Lower lobe of right lung (tissue), 2 donors: ENCODE measurements at places on chromosomes 3 and 15. TPM values are rescaled to one million over a fixed set of nuclear protein-coding genes. Genes with fewer than 3 reads are reported as not detected.

DNA sequence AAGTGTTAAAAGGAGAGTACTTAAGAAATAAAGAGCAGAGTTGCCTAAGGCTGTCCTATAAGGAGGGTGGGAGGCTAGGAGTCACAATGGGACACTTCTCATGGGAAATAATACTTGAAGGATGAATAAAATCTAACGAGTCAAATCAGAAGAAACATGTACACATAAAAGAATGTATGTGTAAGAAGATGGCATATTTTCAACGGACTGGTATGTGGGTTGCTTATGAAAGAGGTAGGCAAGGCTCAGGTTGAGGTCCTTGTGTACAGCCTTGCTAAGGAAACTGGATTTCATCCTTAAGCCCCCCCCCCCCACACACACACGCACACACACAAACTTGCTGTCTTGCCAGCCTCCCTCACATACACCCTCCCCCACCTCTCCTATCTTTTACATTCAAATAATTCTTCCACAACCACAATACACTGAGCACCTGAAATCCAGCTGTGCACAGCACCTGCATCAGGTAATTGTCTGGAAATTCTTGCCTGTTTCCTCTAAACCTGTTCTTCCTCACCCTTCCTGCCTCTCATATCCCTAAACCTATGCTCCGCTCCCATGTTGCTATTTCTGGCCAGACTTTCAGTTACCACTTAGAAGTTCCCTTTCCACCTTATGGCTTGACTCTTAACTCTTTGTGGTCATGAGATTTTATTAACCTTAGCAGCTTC lies 79.2 kb downstream of the FMN1 start:
- no peak for DNase-seq

DNA sequence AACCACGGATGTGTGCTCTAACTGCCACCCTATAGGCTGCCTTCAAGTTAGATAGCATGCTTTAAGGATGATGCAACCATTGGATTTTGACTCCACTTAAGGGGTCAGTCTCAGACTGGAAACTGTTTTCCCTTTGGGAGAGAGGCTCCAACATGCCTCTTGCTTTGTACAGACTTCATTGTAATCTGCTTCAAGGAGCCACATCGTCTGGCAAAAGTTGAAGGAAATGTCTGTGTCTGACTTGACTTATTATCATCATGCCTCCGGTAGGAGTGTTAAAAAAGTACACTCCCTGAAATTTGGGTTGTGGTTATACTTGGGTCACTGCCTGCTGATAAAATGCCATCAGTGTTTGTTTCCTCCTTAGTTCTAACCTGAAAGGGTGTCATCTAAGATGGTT lies 245.4 kb upstream of the CDIN1 start:
- DNase-seq = no peak

DNA sequence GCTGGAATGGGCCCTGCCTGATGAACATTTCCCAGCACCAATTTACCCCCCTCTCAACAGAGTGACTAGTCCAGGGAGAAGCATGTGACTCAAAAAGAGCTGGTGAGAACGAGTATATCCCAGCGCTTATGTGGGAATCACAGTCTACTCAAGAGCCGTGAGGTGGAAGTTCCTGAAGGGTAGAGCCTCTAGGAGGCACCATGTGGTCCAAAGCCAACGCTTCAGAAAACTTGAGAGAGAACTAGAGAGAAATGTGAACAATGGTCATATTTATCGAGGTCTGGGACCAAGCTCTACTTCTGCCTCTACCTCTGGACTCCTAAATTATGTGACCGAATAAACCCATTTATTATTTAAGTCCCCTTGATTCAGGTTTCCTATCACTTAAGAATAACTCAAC lies 111.0 kb upstream of the RAP2B start:
- DNase-seq = no peak

GRCh38 chr3:156170571-156170970 lies 50.2 kb downstream of the KCNAB1 start:
- no peak for DNase-seq

DNA sequence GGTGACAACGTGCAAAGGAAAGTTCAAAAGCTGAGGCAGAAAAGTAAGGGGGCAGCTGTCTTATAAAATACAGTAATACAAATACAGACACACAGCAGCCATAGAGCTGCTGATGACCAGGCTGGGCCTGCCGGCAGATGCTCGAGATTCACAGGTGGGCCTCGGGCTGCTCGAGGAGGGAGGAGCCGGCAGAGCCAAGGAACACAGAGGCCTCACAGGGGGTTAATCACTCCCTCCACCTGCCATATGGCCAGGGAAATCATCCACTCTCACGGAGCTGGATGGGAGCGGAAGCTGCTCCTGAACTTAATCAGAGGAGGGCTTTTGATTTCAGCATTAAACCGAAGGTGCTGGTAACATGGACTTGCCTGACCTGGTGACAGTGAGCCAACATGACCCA lies 29.6 kb upstream of the MGLL start:
- DNase-seq = no peak

HRH1 gene
- 6.4 TPM for total RNA-seq
